Activated T-helper 1 cell treated with Interleukin-2 at 50 U/mL for 16 hours (primary cell): ENCODE measurements at places on chromosomes 4 and X.

- no peak for DNase-seq
These were observed 84.8 kb upstream of the PAQR3 start for GRCh38 chr4:79023799-79024770.

GRCh38 chrX:15744181-15744867 lies 6.3 kb downstream of the CA5B start:
- DNase-seq = no peak

GRCh38 chr4:103422467-103423219 lies 224.5 kb upstream of the CENPE start:
- no peak for DNase-seq

DNA sequence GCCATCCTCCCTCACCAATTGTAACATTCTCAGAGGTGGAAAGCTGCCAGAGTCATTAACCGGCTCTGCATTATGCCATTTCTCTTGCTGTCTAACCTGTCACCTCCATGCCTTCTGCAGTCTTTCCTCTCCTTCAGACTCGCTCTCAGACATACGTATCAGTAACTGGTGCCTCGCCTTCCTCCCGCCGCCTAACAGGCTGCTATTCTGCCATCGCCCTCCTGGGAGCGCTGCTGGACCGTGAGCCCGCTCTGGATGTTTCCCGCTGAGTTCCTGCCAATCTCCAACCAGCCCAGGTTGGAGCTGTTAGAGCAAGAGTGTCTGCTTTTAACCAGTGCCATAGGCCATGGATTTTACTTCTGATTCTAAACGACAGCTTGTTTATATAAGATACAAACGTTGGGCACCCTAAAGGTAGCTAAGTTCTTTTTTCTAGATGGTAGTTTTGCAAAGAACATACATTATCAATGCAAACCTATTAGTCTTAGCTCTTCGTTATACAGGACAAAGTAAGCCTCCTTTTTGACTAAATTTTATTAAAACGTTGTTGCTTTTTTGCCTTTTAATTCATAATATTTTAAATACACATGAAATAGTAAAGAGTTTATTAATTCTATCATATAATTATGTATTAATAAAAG lies 59.5 kb upstream of the NEIL3 start:
- DNase-seq = peak; percentile 35

DNA sequence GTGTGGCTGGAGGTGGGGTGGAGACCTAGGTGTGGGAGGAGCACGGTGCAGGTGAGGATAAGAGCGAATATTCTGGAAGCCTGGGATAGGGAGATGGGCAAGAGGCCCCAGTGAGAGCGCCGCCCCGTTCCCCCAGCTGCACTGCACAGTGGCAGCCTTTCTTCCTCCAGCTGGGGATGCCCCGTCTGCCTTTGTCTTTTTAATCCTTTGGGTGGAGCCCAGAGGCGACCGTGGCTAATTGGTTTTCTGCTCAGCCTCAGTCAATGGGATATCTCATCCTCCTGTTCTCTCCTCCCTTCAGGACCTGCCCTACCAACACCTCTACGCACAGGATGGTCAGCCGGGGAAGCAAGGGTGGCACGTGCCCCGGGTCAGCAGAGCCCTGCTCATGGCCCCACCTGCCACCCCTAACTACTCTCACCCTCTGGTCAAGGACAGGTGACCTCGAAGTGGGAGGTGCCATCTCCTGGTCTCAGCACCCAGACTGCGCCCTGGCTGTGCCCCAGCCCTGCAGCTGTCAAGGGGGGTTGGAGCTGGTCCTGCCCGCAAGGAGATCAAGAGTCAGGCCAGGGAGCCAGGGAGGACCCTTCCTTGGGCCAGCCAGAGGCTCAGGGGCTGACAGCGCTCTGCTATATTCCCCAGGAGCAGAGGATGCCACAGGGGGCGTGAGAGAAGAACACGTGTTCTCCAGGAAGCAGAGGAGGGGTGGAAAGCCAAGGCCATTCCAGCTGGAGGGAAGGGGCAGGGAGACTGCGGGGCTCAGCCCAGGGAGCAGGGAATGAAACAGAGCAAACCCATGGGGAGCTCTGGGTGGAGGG lies 64.0 kb downstream of the ADRA2C start:
- no peak for DNase-seq

- no peak for DNase-seq
These were observed 41.1 kb downstream of the ADRA2C start for GRCh38 chr4:3807311-3807710.

GRCh38 chr4:144658015-144658567 lies 12.1 kb downstream of the HHIP start:
- DNase-seq = no peak

DNA sequence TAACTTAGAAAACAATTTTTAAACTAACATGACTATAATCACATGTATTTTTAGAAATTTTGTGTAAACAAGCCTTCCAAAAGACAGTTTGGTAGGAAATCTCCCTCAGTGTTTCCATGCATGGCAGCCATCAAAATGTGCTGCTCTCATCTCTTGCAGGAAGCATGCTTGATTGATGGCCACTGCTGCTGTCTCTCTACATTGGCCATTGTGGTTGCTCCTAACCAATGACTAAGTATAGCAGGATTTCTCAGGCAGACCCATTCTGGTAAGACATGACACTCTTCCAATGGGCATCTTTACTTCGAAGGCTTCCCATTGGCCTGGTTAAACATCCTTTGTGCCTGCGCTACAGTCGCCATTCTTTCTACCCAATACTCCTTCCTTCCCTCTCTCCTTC lies 78.9 kb upstream of the GUCY1A1 start:
- DNase-seq = no peak

DNA sequence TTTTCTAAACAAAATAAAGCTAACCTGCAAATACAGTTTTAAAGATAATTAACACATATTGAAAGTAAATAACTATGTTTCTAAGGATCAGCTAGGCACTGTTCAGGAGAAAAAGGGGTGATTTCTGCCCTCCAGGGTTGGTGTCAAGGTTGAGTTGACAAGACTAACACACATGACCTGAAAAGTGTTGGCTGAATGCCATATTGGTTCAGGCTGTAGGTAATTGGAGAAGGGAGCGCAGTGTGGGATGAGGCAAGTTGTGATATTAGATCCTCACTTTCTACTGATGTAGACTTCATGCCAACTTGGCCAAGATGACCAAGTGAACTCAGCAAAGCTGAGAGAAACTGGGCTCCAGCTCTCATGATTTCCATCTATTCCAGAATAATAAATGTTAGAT lies 42.2 kb downstream of the PPM1K start:
- no peak for DNase-seq

GRCh38 chr4:47553329-47554125 lies 68.5 kb downstream of the ATP10D start:
- no peak for DNase-seq

DNA sequence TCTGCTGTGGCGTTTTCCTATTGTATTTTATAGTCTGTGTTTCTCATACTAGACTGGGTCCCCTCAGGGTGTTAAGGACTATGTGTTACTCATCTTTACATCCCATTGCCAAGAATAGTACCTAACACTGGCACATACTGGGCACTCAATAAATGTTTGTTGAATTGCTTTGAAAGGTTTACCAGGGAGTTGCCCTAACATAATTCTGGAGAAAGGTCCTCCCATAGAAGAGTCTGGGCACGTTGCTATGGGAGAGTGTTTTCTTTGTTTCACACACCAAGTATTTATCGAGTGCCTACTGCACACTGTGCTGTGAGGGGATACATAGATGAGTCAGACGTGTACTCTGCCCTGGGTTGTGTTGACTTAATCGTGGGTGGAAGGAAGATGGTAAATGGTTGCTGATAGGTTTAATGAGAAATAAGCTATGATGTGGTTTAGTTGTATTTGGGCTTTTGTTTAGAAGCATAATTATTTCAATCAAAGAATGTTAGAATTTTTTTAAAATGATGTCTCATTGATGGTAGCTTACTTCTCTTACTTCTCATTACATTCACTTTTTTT lies 42.9 kb downstream of the AFF1 start:
- no peak for DNase-seq

GRCh38 chrX:111339212-111339611 lies 68.9 kb upstream of the CAPN6 start:
- no peak for DNase-seq

DNA sequence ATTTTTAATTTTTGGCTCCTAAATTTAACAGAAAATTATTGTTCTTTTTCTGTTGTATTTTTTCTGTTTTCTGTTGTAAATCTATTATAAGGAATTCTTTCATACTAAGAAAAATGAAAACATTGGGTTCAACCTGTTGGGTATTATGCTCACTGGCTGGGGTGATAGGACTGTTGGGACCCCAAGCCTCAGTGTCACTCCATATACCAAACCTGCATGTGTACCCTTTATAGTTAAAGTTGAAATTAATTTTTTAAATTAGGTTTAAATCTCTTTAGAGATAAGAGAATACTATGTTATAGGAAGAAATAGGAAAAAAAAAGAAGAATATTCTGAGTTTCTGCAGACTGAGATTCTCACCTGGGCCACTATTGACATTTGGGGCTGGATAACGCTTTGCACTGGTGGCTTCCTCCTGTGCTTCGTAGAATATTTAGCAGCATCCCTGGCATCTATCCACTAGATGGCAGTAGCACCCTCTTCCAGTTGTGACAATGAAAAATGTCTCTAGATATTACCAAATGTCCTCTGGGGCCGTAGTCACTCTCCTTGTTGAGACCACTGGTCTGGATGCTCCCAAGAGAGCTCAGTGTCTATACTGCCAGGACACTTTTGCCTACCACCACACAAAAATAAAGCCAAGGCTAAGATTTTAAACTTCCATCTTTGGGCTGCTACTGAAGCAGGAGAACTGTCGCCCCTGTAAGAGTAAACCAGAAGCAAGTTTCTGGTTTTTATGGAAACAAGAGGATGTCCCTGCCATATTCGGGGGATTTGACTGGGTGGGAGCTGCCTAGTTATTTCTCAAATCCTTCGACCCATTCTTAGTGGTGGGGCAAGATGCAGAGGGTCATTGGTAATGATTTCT lies 22.4 kb upstream of the CLTRN start:
- peak; percentile 24 for DNase-seq

DNA sequence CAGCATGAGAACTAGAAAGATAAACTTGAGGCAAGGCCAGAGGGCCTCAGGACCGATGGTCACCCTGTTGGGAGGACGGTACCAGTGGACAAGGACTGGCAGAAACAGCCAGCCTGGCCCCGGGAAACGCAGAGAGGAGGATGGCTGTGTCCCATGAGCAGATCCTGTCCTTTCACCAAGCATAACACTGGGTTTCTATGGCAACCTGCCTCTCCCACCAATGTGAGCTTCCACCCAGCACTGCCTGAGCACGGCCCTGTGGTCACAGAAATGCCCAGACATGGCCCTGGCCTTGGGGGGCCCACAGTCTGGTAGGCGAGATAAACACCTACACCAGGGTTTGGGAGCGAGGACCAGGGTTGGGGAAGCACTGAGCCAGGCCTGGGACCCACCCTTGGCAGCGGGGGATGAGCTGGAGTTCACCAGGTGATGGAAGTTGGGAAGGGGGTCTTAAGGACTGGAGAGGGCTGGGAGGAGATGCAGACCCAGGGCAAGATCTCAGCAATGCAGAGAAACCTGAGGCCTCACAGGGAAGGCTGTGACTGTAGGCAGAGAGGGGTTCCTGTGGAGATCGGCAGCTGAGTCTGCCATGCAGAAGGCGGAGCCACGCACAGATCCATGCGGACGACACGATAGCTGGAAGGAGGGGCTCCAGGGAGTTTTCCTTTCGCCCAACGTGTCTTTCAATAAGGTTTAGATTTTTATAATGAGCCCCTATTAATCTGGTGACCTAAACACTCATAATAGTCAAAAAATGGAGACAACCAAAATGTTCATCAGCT lies 32.7 kb upstream of the CRMP1 start:
- no peak for DNase-seq

DNA sequence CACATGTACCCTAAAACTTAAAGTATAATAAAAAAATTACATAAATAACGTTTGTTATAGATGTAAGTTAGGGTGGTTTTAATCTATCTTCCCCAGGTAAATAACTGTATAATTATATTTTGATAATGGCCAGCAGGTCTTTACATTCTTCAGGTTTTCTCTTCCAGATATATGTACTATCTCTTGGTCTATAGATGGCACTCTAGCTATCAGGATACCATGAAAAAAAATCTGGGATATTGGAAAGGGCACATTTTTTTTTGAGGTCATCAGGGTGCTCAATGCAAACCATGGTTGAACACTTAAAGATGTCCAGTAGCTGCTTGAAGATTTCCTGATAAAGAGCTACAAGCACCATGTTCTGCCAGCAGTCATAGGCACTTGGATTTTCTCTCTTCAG lies 15.6 kb upstream of the ADH4 start:
- DNase-seq = no peak

DNA sequence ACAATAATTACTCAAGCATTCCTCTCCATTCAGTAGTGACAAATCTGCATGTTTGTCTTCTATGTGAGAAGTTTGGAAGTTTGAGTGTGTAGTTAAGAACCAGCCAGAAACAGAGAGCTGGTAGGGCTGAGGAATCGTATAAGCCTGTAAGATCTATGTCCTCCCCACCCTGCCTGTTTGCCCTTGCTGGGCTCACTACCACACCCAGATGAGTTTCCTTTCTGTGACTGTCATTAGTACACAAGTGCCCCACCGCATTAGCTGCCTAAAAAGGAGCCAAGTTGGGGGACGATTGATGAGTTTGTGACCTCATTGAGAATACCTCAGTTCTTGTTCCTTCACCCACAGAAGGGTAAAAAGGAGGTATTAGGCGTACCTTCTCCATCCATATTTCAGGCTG lies 28.3 kb downstream of the DOCK11 start:
- DNase-seq = peak; percentile 22

GRCh38 chr4:150385606-150386005 lies 196.3 kb upstream of the MAB21L2 start:
- no peak for DNase-seq

DNA sequence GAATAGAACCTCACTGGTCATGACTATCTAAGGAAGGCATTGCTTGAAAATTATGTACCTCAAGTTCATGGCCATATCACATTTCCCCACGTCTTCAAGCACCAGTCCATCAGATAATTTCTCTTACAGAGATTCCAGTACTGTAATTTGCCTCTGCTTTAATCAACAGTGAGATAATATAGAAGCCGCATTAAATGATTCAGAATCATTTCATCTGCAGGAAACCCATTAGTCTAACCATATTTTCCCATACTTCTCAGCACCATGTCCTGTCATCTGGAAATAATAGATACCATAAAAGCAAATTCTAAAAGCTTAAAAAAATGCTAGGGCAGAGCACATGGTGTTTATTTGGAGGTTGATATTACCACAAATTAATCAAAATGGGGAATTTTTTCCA lies 310.3 kb upstream of the SLIT2 start:
- DNase-seq = no peak

DNA sequence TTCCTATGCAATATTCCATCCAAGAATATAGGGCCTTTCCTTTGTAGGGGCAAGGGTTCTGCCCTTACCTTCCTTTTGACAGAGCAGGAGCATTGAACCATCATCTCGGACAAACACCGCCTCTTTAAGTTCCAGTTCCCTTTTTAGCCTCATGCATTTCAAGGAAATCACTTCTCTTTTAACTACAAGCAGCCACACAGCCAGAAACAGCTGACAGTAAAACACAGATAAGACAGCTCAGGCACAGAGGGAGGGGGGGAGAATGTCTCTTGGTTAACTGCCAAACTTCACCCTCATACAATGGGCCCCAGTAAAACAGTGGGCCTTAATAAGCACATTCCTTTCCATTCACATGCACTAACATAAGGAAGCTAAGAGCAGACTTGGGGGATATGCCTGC lies 648.3 kb downstream of the GABRG1 start:
- no peak for DNase-seq
